ENCODE measurements at places on chromosomes 6 and 20.

DNA sequence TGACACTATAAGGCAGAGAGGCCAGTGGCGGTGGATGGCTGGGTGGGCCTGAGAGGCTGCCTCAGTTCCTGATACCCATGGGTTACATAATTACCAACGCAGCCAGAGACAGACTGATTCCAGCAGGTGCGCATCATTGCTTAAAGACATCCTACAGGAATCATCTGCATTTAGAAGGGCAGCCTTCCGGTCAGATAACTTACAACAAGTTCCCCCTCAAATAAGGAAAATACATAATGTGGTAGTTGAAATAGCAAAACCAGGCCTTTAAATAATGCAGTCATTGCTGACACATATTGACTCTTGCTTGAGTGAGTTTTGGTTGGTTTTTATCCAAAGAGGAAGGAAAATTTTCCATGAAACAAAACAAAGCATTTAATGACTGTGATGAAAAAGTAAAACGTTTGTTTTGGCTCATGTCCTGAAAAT lies 81.9 kb downstream of the SIM1 start:
- DNase-seq, result no peak

- DNase-seq, result no peak
Measured at GRCh38 chr20:4722993-4723392, 1.3 kb downstream of the PRND start.

DNA sequence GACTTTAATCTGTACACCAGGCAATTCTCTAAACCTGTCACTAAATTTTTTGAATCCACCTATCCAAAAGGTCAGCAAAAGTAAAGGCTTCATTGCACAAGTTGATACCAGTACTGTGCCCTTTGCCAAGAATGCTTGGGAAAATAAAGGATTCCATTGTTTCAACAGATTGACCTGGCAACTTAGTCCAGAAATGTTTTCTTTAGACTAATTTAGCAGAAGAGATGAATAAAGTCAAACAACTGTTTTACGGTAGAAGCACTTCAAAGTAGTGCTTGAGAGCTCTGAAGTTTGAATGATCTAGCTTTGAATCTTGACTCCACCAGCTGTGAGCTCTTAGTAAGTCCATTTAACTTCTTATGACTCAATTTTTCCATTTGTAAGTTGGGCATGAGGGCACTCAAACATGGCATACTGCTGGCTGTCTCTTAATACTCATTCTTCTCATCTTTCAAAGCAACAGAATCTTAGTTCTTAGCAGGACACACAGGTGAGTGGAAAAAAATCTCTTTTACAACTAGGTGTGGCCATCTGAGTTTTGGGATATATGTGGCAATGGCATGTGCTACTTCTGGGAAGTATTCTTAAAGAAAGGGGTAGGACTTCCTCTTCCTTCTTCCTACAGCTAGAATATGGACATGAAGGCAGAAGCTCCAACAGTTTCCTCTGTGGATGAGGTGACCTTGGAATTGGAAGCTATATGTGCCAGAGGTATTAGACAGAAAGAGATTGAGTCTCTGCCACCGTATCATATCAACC lies 55.9 kb upstream of the LOC128125822 start:
- no peak for DNase-seq

DNA sequence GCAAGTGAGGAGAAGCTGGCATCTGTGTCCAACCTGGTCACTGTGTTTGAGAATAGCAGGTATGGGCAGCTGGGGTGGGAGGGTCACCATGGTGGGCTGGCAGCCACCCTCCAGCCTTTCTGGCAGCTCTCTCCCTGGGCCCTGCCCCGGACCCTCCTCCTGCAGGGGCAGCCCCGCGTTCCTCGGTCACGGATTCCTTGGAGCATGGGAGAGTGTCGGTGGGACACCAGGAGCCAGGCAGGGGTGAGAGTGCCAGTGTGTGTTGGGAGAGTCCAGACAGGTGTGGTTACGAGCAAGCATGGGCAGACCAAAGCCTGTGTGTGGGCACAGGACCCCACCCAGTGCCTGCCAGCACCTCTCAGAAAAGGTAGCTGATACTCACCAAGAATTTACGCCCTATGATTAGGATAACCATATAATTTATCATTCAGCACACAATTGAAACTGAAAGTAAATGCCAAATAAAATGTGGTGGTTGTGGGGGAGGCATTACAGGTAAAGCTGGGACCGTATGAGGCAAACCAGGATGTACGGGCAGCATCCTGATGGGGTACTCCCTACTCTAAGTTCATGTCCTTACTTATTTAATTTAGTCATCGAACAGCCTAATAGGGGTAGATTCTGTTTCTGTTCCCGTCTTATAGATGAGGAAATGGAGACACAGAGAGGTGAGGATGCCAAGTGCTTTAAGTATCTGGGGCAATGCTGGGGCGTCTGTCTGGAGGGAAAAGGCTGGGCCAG lies 542 bp downstream of the FGD2 start:
- DNase-seq, result no peak

- DNase-seq, result no peak
Measured at GRCh38 chr6:133070410-133071043, 170.6 kb upstream of the EYA4 start.

- DNase-seq, result peak; percentile 77
Measured at GRCh38 chr6:32885698-32886286, 31.8 kb downstream of the PSMB9 start.

GRCh38 chr6:118705544-118706491 lies 54.4 kb upstream of the CEP85L start:
- peak; percentile 54 for DNase-seq

- no peak for DNase-seq
Measured at GRCh38 chr6:108362455-108362854, 67.6 kb downstream of the AFG1L start.

GRCh38 chr6:166957087-166957804 lies 896 bp upstream of the RNASET2 start:
- no peak for DNase-seq

- peak; percentile 69 for DNase-seq
Measured at GRCh38 chr6:79949233-79949632, 1.9 kb upstream of the ELOVL4 start.

GRCh38 chr6:6105472-6106036 lies 98.8 kb upstream of the NRN1 start:
- no peak for DNase-seq

DNA sequence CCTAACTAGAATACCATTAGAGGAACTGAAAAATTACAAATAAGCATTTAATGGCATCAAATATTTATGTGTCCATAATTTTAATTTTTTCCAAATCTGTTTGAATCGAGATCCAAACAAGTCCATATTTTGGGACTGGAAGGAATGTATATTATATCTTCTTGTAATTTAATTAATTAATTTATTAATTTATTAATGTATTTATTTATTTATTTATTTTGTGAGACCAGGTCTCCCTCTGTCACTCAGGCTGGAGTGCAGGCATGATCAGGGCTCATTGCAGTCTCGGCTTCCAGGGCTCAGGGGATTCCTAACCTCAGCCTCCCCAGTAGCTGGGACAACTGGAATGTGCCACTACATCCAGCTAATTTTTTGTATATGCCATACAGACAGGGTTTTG lies 453.6 kb downstream of the PRKN start:
- DNase-seq, result no peak

GRCh38 chr6:42190554-42191183 lies 4.1 kb downstream of the GUCA1B start:
- peak; percentile 89 for DNase-seq

Data from myocyte (in vitro differentiated cells).